MM.1S (cell line): ENCODE measurements at places on chromosomes 5 and 9.

- peak; percentile 46 for DNase-seq
These were observed 8.4 kb upstream of the SETD9 start for GRCh38 chr5:56900858-56901578.

- DNase-seq = no peak
These were observed 575.9 kb downstream of the RAB3C start for GRCh38 chr5:59158637-59159391.

- DNase-seq = no peak
These were observed 119.3 kb upstream of the WWC1 start for GRCh38 chr5:168171901-168172759.

DNA sequence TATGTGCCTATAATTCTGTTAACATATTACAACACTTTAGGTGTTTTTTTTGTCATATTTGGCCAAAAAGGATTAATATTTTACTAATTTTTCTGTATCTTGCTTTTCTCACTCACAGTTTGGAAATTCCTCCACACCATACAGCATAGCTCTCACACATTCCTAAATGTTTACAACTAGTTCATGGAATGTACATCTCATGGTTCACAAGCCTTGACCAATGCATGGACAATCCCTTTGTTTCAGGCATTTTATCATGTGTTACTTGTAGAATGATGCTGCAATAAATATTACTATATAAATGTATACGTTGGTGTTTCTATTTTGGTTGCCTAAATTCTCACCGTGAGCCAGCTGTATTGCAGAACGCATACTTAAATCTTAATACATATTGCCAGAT, 80.5 kb upstream of the SPATA31C2 start:
- DNase-seq = no peak

- DNase-seq = no peak
These were observed 40.0 kb downstream of the LARP1 start for GRCh38 chr5:154795235-154795596.

GRCh38 chr5:55511010-55511409, 23.8 kb downstream of the PLPP1 start:
- no peak for DNase-seq

- no peak for DNase-seq
These were observed 48.8 kb upstream of the CD180 start for GRCh38 chr5:67245259-67245846.

GRCh38 chr9:27365707-27366376, 68.9 kb upstream of the EQTN start:
- peak; percentile 70 for DNase-seq

GRCh38 chr9:127368852-127369402, 28.0 kb upstream of the SLC2A8 start:
- no peak for DNase-seq

DNA sequence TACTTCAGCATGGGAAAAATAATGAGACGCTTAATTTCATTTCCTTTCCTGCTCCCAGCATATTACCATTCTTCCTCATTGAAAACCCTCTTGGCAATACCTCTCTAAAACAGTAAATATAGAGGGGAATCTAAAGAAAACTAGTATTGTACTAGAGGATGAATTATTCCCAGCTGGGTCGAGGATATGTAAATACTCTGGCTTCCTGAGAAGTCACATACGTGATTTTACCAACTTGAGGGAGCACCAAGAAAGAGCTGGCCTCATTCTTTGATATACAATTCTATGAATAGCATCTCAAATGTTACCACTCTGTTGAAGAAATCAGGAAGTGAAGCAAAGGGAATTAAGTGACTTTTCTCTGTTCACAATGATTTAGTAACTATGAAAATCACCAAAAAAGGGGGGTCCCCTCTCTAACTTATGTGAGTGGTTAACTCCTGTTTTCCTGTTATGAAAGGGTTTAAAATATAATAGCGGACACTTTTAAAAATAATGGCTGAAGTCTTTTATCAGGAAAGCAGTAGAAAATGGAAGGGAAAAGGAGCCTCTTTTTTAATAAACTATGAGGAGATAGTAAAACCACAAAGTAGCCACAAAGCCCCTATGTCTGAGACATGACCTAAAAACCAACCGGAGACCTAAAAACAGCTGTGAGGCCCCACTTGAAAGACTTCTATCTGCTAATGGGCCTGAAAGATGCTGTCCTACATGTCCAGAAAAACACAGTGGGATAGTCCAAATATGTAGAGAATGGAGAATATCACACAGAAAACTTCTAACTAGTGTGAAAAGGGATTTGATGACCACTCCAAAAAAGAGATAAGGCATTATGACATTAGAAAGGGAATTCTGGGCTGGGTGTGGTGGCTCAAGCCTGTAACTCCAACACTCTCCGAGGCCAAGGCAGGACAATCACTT, 42.6 kb downstream of the LPAR1 start:
- DNase-seq = no peak

GRCh38 chr5:98401656-98402055, 371.8 kb upstream of the RGMB start:
- no peak for DNase-seq

DNA sequence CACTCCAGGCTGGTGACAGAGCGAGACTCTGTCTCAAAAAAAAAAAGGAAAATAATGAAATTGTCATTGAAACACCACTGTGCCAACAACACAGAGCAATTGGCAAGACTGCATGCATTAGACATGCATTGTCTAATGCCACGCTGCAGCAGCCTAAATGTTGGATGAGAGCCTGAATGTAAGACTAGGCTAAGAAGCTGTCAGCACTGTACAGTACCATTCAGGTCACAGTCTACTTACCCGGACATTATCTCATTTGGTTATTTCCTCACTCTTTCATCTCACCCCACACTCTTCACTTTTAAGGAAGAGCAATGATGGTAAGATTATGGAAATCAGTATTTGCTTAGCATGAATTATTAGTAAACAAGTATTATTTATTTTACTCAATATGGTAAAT, 31.3 kb upstream of the PPP2CA start:
- DNase-seq = no peak
